Mammary epithelial cell (primary cell): ENCODE measurements at places on chromosomes 7 and 10. TPM values are rescaled to one million over a fixed set of nuclear protein-coding genes. Genes with fewer than 3 reads are reported as not detected.

GCK gene
- not detected for total RNA-seq

KEL gene
- not detected in 2 replicates for total RNA-seq

HOXA10 gene
- 2.9 and 4.3 TPM in 2 replicates for total RNA-seq

ZNF425 gene
- total RNA-seq, result 3.0 and 4.4 TPM in 2 replicates

STEAP1 gene
- total RNA-seq, result 14.9 and 15.3 TPM in 2 replicates

CYP2C19 gene
- not detected in 2 replicates for total RNA-seq

CDHR3 gene
- total RNA-seq, result 1.7 and 3.4 TPM in 2 replicates

- DNase-seq, result no peak
Measured at GRCh38 chr10:101759309-101760247, 16.3 kb downstream of the FGF8 start.

JAKMIP3 gene
- total RNA-seq, result 0.50 TPM

WNT2 gene
- not detected for total RNA-seq

GRCh38 chr10:34813626-34814222 is 1.4 kb downstream of the PARD3 start:
- DNase-seq, result peak; percentile 39

- no peak for DNase-seq
Measured at GRCh38 chr7:53101026-53101425, 65.6 kb downstream of the POM121L12 start.

- no peak for DNase-seq
Measured at GRCh38 chr7:136061433-136061832, 84.3 kb upstream of the MTPN start.

GRCh38 chr7:100632951-100633717 is 8.2 kb downstream of the TFR2 start:
- peak; percentile 12 for DNase-seq

DNA sequence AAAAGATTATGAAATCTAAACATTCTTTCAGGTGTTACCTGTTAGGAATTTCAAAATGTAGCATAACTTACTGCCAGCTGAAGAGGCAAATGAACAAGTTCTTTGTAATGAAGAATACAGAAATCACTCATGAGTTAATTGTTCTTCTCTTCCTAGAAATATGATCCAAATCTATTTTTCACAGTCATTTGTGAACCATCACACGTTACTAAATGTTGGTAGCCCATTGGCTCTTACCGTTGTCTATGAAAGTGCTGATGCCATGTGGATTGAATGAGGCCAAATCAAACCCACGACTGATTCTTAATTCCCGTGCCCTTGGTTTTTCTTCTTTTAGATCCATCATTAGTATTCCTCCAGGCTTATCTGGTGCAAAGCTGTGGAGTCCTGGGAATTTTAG is 15.9 kb upstream of the PON3 start:
- no peak for DNase-seq

DNA sequence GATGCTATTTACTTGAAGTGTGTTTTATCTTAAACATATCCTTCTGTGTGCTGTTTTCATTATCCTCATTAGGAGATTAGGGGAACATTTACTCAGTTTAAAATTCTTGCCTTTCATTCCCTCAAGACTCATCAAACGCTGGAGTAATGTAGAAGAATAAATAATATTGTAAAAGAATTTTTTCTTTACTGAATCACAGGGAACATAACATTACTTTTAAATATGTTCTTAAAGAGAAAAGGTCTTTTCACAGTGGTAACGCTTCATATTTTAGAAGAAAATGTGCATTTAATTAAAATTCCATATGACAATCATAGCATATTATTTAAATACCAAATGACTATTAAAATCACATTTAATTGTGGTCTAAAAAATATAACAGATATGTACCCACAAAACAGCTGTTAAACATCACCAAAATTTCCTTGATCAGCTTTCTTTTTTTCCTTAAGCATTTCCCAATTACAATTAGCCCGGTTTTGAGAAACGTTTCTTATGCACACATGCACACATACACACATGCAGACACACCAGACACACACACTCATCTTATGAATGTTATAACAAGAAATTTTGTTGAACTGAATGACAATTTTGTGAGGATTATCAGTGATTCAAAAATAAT is 102.0 kb upstream of the GLI3 start:
- no peak for DNase-seq

DNA sequence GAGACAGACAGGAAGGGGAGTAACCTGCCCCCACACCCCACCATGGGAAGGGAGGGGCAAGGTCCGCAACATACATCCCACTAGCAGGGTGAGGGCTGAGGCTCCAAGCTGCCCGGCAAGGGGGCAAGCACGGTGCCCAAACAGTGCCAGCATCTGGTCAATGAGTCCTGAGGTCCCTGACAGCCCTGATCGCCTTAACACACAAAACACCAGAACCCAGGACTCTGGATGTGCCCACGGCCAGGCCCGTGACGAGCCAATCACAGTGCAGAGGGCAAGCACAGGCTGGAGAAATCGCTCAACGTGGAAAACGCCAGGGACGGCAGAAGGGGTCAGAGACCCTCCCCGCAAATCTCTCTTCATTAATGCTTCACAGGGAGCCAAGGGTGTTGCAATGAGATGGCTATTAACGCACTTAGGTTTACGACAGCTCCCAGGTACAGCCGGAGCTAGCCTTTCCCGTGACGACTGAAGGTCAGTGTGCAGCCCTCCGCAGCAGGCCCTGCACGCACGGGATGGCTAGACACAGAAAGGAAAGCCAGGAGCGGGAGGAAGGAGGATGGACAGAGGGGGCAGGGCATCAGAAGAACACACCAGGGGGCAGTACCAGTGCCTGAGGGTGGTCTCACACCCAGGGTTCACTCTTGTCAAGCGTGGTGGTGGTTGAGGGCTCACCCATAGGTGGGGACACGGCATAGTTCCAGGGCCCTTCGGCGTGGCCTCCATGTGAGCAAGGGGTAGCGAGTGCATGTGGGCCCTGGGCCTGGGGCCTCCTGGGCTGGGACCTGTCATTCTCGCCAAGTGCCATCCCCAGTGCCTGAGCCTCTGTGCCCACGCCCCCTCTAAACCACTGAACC is 220.5 kb downstream of the MAD1L1 start:
- DNase-seq, result no peak
